ENCODE measurements at places on chromosomes 6 and 20.

DNA sequence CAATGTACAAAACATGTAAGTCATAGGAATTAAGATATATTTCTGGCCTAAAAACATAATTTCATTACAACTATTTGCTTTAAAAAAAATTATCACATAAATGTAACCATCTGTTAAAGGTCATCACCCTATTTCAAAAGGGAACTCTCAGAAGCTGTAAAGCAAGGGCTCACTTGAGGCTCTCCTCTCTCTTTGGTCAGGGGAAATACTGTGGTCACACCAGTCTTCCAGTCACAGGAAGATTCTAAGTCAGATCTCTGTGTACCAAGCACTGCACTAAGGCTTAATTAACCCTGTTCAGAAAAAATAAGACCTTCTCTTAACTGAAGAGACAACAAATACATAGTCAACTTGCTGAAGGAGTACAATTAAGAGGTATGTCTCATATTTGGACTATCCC, 75.6 kb downstream of the MMS22L start:
- no peak for DNase-seq

- DNase-seq, result no peak
These were observed 25.8 kb downstream of the TBPL1 start for GRCh38 chr6:133978896-133979240.

- no peak for DNase-seq
These were observed 65.5 kb upstream of the F13A1 start for GRCh38 chr6:6386010-6386409.

GRCh38 chr6:89013438-89013837, 50.0 kb upstream of the RNGTT start:
- DNase-seq, result no peak
